RPMI8226 (cell line): ENCODE measurements at places on chromosomes 6 and 20.

GRCh38 chr20:33475381-33476152, 14.3 kb upstream of the CBFA2T2 start:
- DNase-seq, result no peak

DNA sequence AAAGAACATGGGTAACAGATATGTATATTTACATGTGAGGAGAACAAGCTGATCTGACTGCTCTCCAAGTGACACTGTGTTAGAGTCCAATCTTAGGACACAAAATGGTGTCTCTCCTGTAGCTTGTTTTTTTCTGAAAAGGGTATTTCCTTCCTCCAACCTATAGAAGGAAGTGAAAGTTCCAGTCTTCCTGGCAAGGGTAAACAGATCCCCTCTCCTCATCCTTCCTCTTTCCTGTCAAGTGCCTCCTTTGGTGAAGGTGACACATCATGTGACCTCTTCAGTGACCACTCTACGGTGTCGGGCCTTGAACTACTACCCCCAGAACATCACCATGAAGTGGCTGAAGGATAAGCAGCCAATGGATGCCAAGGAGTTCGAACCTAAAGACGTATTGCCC, 5.2 kb downstream of the HFE start:
- peak; percentile 16 for DNase-seq

DNA sequence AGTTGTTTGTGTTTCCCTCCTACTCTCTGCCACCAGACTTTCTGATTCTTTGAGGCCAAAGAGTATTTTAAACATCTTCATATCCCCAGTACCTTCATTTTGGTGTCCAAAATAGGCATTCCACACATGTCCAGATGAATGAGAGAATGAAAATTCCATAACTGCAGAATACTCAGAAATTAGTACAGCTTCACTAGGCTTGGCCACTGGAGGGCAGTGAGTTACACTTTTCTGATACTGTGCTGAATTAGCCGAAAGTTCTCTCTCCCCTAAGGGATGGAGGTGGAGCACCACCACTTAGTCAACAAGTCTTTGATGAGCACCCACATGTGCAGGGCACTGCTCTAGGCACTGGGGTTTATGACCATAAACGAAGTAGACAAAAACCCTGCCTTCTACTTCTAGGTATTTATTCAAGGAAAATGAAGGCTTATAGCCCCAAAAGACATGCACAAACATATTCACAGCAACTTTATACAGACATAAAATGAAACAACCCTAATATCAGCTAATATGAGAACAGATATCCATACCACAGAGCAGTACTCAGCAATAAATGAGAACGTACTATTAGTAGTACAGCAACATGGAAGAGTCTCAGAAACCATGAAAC, 46.1 kb upstream of the TMEM217 start:
- peak; percentile 51 for DNase-seq

DNA sequence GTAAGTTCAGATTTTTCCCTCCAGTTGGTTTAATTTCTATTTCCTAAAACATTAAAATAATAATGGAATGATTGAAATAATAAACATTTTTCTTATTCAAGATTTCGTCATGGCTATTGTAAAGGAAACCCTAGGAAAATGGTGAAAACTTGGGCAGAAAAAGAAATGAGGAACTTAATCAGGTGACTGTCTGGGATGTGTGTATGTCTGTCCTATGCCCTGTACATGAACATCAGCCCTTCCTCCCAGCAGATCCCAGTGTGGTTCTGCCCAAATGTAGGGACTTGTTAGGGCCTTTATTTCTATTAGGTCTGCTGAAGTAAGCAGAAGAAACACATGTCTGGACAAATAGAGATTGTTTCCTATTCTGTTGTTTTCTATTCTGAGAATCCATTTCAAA, 13.1 kb downstream of the RIOK1 start:
- no peak for DNase-seq

DNA sequence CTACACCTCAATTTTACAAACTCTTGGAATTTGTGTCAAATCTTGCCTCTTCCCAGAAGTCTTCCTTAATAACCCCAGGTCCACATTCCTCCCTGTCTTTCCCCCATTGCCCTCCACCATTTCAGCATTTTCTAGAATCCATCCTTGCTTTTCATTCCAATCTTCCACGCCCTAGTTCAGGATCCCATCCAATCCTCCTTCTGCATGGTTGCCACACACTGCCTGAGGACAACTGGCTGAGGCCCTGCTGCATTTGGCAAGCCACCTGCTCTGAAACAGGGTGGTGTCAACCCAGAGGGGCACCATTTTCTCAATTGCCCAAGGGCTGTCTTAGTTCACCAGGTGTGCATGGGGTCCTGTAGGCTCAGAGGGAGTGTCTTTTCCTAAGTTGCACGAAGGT, 37.9 kb upstream of the RFPL4B start:
- DNase-seq, result no peak

DNA sequence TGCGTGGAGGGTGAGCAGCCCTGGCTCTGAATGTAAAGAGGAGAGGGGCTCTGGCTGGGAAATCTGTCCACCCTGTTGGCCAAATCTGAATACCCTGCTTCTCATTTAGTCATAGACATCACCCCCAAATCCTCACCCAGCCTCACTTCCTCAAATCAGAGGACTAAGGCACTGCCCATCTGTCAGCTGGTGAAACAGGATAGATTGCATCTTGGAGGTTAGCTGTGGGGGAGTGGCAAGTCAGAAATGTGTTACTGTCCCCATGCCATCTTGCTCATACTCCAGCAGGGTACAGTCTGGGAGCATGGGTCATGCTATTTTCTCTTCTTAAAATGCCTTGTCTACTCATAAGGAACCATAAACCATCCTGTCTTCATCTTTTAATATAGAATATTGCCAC, 9.5 kb upstream of the DTNBP1 start:
- DNase-seq, result no peak

GRCh38 chr6:113920663-113921267, 50.2 kb downstream of the HDAC2 start:
- no peak for DNase-seq

- peak; percentile 54 for DNase-seq
Observed at GRCh38 chr20:1266167-1266973, at the start of gene SNPH. Gene SNPH (plus strand): TSS chr20:1266294. CDS start chr20:1296240, 29,946 bp downstream.

DNA sequence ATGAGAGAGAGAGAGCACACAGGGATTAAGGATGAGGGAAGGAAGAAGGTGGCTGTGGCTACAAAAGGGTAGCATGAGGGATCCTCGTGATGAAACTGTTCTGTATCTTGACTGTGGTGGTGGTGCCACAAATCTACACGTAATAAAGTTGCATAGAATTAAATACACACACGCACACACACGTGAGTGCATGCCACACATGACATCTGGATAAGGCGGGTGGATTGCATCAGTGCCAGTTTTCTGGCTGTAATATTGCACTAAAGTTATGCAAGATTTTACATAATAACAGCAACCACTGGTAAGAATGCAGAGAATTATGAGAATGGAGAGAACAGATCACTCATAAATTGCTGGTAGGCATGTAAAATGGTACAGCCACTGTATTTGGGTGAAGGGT, 16.9 kb upstream of the STK35 start:
- no peak for DNase-seq
